ENCODE measurements at places on chromosomes 7 and 10.

DNA sequence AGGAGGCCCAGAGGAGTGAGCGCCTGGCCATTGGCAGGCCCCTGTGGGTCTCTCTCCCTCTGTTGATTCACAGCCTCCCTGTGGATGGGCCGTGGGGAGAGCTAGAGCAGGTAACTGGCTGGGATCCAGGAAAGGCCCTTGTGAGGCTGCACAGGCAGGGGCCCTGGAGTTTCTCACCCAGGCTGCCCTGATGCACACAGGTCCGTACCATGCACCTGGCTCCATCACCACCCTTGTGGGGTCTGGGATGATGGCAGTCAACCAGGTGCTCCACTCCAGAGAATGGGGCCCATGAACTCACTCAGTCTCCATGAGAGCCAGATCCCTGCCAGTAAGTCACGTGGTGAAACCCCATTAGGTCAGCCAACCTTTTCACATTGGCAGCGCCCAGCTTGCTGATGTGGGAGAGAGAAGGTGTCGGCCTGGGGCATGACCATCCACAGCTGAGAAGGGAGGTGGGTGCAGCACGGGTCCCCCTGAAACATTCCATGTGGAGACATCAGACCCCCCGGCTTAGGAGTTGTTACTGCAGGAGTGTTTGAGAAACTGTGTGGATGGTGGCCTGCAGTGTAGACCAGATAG, 320.8 kb downstream of the ADARB2 start:
- no peak for DNase-seq

DNA sequence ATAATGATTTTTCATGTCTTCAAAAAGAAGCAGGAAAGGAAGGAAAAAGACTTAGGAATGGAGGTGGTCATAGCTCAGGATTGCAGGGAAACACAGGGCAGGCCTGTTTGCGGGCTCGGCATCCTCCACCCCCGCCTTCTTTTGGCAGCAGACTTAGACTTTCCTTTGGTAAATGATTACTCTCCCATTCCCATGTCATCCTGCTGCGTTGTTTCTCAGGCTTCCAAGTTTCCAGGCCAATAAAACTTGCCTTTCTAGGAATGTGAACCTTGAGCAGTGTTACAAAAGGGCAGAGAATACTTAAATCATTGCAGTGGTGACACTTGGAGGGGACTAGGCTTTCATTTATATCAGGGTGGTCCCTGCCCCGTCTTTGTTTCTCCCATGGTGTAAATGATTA, 34.0 kb upstream of the DGKB start:
- no peak for DNase-seq

- DNase-seq = no peak
Measured at GRCh38 chr10:120105001-120105400, 212.5 kb downstream of the SEC23IP start.

- DNase-seq = no peak
Measured at GRCh38 chr10:28806951-28807759, 129.8 kb downstream of the BAMBI start.

DNA sequence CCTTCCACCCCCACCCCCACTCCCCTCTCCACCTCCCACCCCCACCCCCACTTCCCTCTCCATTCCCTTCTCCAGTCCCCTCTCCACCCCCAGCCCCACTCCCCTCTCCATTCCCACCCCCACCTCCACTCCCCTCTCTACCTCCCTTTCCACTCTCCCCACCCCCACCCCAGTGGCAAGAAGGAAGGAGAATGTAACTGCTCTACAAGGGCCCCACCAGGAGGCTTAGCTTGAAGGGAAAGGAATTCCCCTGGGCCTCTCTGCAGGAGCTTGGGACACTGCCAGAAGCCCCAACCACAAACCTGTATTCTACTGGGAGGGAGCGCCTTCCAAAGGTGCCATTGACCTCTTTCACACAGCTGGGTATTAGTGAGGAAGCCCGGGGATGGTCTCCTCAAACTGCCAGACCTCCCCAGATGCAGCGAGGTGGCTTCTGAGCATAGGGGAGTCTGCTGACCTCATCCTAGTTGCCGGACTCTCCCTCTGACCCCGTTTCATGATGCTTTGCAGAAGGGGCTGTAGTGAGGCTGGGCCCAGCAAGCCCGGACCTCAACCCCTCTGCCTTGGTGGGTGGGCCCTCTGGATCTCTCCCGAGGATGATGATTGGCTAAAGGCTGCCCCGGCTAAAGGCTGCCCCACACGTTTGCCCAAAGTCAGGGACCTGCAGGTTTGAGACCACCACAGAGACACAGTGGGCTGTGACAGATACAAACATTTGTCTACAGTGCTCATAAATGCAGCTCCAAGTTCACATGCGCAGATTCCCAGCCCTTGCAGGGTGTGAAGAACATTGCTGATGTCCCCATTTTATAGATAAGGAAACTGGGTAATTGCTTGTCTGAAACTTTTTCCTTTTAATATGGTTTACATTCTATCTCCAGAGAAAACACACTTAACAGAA, 2.9 kb downstream of the DEPP1 start:
- peak; percentile 79 for DNase-seq

DNA sequence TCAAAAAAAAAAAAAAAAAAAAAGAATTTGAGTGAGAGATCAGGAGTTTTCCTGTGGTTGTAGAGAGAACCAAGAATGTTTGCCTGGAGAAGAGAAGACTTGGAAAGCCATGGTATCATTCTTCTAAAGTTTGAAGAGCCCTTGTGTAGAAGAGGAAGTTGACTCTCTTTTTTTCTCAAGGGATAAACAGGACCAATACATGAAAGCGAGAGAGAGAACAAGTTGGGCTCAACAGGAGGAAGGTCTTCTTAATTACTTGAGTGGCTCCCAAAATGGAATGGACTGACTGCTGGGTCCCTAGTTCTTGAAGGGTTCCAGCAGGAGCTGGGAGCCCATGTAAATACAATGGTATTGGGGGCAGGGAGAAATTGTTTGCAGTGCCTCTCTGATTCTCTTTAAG, 173.3 kb upstream of the ADO start:
- DNase-seq = no peak

DNA sequence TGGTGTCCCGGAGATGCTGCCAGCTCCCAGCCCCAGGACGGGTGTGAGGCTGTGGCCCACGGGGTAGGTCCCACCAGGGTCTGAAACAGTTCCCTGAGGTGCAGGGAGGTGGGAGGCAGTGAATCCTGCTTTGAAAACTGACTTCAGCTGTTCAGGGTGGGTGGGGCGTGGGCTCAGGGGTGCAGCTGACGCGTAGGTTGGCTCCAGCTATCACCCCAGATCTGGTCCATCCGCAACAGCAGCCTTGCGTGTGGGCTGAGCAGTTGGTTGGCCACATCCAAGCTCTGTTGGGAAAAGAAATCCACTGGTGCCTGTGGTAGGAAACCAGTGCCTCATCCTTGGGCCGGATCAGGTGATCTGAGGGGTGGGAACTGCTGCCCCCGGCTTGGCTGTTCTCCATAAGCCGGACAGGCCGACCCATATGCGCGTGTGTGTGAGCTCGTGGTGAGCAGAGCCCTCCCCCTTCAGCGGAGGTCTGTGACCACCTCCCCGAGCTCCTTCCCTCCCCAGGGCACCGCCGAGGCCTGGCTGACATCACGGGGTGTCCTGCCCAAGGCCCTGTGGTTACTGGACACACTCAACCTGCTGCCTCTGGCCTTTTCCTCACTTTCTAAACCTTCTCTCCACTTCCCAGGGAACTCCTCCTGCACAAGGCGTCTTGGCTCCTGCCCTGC, 15.4 kb upstream of the FAM20C start:
- DNase-seq = no peak

DNA sequence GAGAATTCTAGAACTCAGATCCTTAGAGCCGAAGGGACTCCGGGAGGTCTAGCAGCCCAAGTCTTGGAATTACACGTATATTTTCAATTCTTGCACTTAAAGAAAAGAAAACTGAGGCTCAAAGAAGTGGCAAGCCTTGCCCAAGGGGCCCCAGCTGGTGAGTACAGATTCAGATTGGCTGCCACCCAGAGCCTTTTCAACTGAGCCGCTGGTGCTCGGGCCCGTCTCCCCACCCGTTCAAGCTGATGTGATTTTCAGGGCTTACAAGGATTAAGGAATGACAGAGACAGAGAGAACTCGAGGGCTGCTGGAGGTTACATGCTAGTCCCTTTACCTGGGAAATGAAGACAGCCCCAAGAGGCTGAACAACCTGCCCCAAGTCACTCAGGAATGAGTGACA, 117.8 kb downstream of the ABLIM1 start:
- DNase-seq = no peak

DNA sequence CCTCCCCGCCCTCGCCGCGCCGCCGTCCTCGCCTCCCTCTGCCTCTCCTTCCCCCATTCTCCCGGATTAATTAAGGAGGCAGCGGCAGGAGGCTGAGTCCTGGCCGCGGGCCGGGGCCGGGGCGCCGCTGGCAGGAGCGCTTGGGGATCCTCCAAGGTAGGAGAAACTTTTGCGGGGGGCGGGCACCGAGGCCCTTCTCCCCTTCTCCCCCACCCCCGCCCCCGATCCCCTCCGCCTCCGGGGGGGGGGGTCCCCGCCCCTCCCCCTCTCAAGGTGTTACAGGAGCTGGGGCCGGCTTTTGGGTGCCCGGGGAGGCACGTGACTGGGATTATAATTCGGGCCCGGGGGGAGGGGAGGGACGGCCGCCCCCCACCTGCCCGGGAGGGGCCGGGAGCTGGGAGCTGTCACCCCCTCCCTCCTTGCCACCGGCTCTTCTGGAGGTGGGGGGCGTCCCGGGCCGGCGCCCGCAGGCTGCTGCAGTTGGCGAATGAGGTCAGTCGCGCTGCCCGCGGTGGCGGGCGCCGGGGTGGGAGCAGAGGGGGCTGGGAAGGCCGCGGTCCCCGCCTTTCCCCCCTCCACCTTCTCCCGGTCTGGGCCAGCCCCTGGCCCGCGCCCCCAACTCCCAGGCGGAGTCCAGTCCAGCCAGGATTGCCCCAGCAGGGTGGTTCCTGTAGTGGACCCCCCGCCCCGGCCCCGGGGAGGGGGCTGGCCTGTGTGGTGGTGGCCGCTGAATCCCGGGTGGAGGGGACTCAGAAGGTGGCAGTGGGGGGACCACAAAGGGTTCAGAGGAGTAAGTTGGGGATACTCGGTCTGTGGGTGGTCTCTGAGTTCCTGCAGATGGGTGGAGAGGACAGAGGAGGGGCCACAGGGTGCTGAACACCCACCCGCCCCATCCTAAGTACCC, 567 bp downstream of the GTF2IRD1 start:
- no peak for DNase-seq

- DNase-seq = no peak
Measured at GRCh38 chr7:47991270-47991669, 11.9 kb upstream of the HUS1 start.

- DNase-seq = no peak
Measured at GRCh38 chr7:118148930-118149329, 35.0 kb upstream of the LSM8 start.

DNA sequence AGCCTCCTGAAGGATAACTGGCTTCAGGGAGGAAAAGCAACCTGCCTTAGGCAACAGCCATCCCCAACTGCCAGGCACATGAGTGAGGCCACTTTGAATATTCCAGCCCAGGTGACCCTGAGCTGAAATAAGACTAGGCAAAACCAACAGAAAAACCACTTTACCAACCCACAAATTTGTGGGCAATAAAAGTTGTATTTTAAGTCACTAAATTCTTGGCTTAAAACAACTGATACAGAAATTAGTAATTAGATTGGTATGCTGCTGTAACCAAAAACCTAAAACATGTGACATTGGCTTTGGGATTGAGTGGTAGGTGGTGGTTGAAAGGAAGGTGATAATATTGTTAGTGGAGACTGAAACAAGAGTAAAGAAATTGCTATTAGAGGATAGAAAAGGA, 39.9 kb downstream of the ABCB4 start:
- DNase-seq = no peak

- no peak for DNase-seq
Measured at GRCh38 chr7:6576024-6576866, 1.0 kb upstream of the ZDHHC4 start.

- DNase-seq = no peak
Measured at GRCh38 chr7:121020249-121020988, 31.9 kb downstream of the CPED1 start.

DNA sequence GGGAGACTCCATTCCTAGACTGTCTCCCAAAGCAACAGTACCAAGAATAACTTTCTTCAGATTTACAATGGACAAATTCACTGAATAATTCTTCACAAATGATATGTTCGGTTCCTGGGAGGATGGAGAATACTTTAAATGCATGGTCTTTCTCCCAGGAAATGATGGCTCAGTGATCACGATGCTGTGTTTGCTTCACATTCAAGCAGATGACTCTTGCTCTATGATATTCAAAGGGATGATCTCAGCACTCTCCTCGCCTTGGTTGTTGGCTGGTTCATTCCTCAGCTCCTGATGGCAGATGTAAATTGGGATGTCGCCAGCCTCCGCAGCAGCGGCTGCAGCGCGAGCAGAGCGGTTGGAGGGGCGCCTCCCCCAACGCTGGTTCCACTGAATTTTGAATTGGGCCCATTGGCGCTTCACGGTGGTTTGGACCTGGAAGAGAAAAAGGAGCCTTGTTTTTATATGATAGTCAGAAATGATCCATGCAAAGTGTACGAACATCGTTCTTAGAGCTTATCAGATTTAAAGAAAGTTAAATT, 148.3 kb downstream of the CALCR start:
- DNase-seq = no peak

DNA sequence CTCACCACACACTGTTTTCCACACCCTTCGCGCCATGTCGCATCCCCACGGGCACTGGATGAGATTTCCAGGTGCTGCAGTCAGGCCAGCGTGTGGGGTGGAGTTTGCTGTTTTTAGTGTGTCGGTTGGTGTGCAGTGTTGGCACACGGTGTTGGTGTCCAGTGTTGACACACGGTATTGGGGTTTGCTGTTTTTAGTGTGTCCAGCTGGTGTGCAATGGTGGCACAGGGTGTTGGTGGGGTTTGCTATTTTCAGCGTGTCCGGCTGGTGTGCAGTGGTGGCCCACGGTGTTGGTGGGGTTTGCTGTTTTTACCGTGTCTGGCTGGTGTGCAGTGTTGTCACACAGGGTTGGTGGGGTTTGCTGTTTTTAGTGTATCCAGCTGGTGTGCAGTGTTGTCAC, 20.1 kb upstream of the PRKAR1B start:
- DNase-seq = no peak

DNA sequence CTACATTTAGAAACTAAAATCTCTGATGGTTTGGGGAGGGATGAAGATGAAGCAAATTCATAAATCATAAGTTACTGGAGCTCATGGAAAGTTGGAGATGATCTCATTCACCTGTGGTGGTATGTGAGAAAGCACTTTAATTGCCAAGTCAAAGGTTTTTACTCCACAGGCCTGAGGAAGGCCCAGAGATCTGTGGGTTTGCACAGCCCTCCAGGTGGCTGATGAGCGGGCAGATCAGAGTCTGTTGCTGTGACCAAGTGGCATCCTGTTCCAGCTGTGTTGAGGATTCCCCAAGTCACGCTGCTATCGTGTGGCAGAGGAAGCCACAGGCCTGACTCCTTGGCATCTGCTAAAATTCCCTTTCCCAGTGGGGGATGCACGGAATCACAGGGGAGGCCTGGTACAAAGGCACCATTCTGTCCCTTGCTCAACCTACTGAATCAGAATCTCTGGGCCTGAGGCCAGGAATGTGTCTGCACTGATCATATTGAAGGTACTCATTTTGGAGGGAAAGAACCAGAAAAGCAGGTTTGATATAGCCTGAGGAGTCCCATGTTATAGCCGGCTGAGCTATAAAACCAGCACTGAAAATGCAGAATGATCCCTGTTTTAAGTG, 19.7 kb upstream of the DDC start:
- no peak for DNase-seq
